Epithelial cell of prostate (primary cell): ENCODE measurements at places on chromosomes 2 and 18.

DNA sequence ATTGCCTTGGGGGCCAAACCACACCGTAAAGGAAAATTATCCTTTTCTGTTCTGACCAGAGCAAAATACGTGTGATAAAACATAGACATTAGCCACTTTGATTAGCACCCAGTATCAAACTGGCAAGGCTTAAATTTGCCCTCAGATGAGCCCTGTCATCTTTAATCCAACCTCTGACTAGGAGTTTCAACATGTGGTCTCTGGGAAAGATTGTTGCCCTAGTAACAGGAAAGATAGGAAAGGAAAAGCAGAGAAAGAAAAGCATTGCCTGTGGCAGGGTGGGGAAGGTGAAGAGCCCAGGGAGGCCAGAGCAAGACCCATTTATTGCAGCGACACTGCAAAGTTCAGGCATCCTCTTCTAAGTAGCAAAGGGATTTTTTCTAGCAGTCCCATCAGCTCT lies 181.5 kb upstream of the SCN7A start:
- DNase-seq = no peak

GRCh38 chr2:72136331-72136730 lies 11.3 kb downstream of the CYP26B1 start:
- DNase-seq = no peak

DNA sequence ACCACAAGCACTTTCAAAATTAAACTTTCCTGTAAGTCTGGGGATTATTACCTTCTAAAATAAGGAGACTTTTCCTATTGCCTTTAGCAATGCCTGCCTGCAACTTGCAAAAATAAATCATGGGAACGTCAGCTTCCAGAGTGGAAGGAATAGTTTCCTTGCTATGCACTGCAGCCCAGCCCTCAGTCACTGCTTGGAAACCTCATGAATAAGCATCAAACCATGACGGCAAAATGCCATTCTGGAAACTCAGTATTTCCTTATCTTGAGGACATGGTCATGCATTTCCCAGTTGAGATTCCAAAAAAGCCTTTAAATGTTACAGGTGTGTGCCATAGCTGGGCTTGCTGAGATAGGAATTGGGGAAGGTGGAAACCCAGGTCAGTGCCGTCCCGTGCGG lies 84.2 kb upstream of the OTOS start:
- no peak for DNase-seq

GRCh38 chr2:86001326-86001725 lies 104.4 kb downstream of the POLR1A start:
- DNase-seq = no peak

DNA sequence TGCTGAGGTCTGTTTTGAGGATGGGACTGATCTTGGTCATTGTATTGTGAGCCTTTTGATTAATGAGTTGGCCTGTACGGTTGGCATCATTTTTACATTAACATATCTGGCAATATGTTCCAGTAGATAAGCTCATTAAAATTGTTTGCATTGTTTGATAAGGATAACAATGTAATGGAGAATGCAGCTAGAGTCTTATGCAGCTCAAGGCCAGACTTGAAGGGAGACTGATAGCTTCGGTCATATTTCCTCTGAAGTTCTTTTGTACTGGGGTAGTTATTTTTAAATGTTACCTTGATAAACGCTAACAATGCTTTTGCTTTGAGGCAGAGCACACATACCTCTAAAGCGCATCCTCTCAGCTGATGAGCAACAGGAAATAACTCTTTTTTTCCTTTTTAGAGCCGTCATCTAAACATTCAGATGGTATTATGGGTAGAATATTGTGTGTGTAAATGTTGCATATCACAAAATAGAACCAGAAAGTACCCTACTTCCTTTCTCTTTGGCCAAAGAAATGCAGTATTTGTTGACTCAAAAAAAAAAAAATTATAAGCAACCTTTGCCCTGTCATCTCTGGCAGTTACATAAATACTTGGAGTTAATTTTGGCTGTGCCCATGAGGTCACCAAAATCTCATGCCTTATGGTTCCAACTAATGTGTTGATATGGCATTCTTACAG lies 1.3 kb downstream of the MAPRE2 start:
- DNase-seq = no peak

GRCh38 chr2:179686069-179686468 lies 175.3 kb downstream of the ZNF385B start:
- no peak for DNase-seq

- DNase-seq = no peak
Measured at GRCh38 chr18:48318436-48318835, 90.7 kb downstream of the ZBTB7C start.

DNA sequence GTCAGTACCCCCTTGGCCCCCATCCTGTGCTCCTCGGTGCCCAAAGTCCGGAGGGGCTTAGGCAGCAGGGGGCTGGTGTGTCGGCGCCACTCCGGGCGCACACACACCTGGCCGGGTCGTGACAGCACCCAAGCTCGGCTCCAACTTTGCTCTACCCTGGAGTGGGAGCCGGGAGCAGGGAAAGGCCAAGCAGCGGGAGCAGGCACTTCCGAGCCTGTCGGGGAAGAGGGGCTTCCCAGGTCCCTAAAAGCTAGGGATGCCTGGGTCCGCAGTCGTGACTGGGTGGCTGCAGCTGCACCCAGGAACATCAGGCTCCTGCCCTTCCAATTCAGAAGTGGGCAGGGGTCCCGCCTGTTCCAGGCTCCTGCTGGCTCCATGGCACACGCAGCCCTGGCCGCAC lies 48.4 kb downstream of the PAPOLG start:
- DNase-seq = no peak

DNA sequence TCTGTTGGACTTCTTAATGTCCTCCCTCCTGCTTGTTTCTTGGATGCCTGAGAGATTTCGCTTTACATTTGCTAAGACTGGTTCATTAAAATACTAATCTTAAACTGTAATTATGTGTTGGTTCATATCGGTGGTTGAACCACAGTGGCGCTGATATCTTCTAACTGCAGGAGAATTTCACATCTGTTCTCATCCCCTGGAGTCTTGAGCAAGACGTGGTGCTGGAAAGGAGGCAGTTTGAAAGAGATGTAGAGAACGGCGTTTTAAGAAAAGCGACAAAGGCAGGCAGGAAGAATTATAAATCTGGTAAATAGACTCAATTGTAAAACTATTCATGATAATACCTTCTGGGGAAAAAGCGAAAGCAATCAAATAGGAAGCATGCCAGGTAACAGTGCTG lies 79.5 kb downstream of the NXPH2 start:
- no peak for DNase-seq

DNA sequence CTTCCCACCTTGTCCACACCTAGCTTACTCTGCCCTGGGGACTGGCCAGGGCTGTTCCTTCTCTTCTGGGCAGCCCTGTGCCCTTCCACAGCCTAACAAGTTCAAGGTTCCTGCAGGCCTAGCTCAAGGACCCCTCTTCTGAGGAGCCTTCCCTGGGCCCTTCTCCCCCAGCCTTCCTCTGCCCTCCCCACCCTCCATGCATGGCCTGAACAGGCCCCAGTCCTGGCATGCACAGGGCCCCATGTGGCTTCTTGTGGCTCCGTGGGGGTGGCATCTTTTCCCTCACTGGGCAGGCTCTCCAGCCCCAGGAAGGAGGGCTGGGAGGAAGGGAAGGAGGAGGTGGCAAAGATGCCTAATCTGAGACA lies 162.9 kb downstream of the CELF4 start:
- no peak for DNase-seq

GRCh38 chr2:59184276-59185020 lies 943.3 kb upstream of the FANCL start:
- DNase-seq = no peak

DNA sequence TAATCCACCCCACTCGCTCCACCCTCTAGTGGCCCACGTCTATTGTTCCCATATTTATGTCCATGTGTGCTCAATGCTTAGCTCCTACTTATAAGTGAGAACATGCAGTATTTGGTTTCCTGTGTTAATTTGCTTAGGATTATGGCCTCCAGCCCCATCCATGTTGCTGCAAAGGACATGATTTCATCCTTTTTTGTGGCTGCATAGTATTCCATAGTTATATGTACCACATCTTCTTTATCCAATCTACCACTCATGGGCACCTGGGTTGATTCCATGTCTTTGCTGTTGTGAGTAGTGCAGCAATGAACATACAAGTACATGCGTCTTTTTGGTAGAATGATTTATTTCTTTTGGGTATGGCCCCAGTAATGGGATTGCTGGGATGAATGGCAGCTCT lies 319.9 kb downstream of the DYSF start:
- DNase-seq = no peak

DNA sequence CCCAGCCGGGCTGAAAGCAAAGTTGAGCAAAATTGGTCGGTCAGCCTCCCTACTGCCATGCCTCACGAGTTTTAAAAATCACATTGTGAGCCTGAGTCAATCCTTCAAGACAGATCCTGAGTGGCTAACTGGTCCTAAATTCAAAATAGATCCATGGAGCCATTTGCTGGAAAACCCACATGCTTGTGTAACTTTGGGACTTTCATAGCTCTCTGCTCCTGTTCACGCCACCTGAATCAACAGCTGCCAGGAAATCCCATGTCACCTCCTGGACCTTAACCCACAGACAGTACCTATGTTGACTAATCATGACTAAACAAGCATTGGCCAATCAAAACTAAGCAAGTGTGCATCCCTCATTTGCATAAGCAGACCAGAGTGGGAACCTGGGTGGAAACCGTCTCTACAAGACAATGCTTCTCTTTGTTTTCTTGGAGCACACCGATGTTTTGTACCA lies 42.8 kb upstream of the LDLRAD4 start:
- DNase-seq = no peak

DNA sequence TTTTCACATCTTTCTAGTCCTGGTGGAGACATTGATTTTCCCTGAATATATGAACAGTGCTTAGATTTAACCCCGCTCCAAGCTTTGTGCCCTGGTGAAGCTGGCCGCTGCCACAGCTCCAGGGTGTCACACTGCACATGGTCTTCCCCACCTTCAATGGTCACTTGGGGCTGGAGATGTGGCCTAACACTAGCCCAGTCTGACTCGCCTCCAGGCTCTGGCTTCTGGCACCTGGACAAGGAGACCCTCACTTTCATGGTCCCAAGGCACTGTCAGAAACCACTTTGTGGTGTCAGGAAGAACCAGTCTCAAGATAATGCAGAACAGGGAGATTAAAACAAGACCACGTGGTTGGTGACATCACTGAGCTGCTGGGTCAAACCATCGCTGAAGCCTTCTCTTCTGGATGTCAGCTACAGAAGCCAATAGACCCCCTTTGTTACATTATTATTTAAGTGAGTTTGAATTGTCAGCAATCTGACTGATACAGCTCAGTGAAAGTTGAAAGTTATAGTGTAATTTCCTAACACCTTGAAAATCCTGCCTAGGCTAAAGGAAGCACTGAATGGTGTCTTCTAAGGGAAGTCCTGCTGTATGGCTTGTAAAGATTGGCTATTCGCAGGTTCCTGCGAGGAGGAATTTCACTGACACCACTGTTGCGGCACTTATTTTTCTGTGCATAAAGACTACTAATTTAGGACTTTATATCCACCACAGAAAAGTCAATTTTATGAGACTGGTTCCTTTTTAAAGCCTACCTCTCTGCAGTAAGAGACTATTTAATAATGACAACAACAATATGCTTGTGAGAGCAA lies 55.0 kb upstream of the CTDP1 start:
- no peak for DNase-seq

- DNase-seq = no peak
Measured at GRCh38 chr18:1392046-1392445, 487.4 kb downstream of the ADCYAP1 start.

GRCh38 chr2:139645617-139646016 lies 865.4 kb upstream of the NXPH2 start:
- no peak for DNase-seq

DNA sequence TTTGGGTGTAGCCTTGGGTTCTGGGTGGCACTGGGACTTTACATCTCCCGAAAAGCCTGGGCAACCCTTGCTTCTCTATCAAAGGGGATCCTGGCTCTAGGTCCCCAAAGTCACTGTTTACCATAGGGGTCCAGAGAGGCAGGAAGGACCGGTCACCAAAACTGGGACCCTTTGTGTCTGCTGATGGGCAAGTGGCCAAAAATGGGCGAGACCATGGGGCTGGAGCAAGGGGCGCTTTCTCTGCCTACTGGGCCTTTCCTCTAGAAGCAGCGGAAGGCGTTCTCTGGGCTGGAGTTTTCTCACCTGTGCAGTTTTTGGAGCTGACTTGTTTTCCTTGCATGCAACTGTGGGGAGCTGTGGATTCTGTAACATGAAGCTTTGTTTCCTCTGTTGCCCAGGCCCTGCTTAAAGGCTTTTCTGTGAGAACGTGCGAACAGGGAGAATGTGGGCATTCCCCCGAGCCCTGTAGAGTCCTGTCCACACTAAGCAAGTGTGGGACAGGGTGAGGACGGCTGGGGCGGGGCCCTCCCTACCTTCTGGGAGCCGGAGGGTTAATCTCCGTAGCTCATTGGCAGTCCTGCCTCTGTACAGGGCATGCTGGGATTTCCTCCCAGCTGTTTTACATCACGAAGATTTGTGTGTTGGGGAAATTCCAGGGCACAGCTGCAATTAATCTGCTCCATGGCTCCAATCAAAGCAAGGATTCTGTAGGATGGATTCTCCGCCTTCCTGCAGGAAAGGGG lies 50.2 kb downstream of the TGOLN2 start:
- no peak for DNase-seq

- DNase-seq = no peak
Measured at GRCh38 chr2:237383991-237384671, 29.8 kb downstream of the COL6A3 start.

- DNase-seq = peak; percentile 83
Measured at GRCh38 chr2:39632876-39633275, 32.8 kb upstream of the TMEM178A start.

GRCh38 chr18:52200921-52201663 lies 138.9 kb upstream of the DCC start:
- no peak for DNase-seq

DNA sequence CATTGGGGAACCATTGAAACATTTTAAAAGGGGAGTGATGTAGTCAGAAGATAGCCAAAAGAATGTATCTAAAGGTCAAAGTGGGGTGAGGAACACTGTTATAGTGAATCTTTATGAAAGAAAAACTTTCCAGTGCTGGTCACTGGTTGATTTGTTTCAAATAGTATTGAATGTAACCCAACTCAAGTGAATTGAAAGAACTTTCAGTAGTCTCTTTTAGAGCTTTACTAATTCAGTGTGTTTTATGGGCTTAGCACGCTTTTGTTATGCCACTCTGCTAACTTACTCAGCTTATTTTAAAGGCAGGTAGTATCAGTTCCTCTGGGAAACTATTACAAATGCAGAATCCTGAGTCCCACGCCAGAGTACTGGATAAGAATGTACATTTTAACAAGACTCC lies 57.3 kb downstream of the GTF2A1L start:
- DNase-seq = no peak

- DNase-seq = no peak
Measured at GRCh38 chr18:39341129-39341528, 1775.5 kb upstream of the CELF4 start.

GRCh38 chr2:48127612-48128191 lies 221.4 kb upstream of the FBXO11 start:
- no peak for DNase-seq

GRCh38 chr2:7994397-7994951 lies 687.4 kb upstream of the ID2 start:
- no peak for DNase-seq

DNA sequence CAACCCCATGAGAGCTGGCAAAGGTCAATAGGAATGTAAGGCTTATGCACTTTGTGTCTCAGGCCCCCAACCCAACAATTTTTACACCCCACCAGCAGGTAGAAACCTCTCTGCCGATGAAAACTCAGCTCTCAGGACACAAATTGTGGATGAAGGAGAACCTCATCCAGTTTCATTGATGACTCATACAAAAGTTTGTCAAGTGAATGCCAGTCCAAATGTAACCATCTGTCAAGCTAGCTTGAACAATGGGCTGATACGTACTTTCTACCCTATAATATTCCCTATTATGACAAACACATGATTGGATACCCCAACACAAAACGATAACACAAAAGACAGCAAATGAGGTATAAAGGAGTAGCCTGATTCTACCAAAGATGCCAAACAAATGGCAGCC lies 321.2 kb upstream of the TMEFF2 start:
- no peak for DNase-seq
